ENCODE measurements at places on chromosomes 4 and X.
A peak's percentile ranks its signal among the peaks of the same experiment; 100 is the strongest.

- H3K4me3 ChIP-seq = no peak overlapping the region
- DNase-seq = no peak
- no peaks in the 10 kb centered on the region for H3K4me1 ChIP-seq
- no peaks in the 10 kb centered on the region for H3K36me3 ChIP-seq
Observed at GRCh38 chr4:18366136-18366535, 344.6 kb upstream of the LCORL start.

DNA sequence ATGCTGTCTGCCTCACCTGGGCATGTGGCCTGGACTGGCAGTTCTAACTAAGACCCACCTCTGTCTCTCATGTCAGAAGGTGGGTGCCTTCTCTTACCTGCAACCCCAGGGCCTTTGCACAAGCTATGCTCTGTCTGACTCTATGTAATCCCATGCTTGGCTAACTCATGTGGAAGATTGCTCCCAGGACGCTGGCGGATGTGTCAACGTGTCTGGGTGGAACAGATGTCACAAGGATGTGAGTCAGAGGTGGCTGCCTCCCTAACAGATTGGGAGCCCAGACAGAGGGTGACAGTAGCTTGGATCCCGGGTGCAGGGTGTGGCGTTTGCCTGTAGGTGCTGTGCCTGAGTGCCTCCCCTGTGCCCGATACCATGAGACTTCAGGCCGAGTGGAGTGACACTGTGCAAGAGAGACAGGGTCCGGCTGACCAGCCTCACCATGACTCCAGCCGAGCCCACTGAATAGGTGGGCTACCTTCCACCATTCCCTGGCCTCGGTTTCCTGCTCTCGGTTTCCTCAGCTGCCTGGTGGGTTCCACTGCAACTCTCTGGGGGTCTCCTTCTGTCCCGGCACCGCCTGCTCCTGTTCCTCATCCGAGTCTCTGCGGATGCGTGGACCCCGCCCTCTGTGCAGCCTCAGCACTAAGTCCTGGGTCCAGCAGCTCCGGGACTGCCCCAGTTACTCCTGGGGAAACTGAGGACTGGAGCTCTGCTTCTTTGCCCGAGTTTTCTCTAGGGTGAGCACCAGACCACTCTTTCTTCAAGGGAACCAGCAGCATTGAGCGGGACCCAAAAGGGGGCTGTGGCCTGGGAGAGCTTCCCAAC, 11.0 kb downstream of the SH3BP2 start:
- H3K4me3 ChIP-seq = no peak overlapping the region
- H3K4me1 ChIP-seq = peaks cover 18% of the 10 kb centered on the region

DNA sequence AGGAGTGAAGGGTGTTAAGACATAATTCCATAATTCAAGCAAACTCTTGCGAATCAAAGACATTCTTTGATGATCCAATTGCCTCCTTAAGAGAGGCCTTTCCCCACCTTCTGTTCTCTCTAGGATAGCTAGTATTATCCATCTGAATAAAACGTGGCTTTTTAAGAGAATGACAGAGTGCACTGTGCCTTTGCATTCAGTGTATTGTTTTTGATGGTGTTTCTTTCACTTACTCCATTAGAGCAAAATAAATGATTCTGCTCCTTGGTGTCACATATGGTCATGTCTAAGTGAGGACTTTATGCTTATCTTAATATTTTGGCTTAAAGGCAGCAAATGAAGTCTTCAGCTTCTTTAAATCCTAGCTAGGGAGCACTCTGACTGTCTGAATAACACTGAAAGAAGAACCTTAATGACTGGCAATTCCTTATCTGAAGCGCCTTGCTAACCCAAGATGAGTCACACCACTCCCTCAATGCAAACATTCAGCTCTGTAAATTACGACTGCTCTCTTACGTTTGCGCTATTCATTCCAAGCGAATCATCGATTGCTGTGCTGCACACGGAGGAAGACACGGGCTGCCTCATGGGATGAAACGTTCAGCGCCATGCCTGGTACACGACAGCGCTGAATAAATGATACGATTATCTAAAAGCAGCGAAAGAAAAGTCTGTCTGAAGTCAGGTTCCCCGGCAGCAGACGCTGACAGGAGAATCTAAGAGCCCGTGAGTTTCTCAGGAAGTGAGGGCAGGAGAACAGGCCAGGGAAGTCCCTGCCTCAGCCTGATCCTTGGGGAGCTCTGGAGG, 35.1 kb upstream of the GEMIN8 start:
- H3K4me3 ChIP-seq = no peak overlapping the region
- no peak overlapping the region for H3K27ac ChIP-seq
- H3K4me1 ChIP-seq = no peaks in the 10 kb centered on the region
- no peaks in the 10 kb centered on the region for H3K27me3 ChIP-seq
- H3K36me3 ChIP-seq = no peaks in the 10 kb centered on the region

GRCh38 chrX:45623266-45623665, 422.6 kb upstream of the DIPK2B start:
- H3K4me3 ChIP-seq = no peak overlapping the region
- H3K27me3 ChIP-seq = no peaks in the 10 kb centered on the region
- H3K36me3 ChIP-seq = no peaks in the 10 kb centered on the region

GRCh38 chrX:2960861-2961515, 31.8 kb upstream of the ARSD start:
- no peak for DNase-seq
- no peak overlapping the region for H3K27ac ChIP-seq
- H3K4me3 ChIP-seq = no peak overlapping the region

DNA sequence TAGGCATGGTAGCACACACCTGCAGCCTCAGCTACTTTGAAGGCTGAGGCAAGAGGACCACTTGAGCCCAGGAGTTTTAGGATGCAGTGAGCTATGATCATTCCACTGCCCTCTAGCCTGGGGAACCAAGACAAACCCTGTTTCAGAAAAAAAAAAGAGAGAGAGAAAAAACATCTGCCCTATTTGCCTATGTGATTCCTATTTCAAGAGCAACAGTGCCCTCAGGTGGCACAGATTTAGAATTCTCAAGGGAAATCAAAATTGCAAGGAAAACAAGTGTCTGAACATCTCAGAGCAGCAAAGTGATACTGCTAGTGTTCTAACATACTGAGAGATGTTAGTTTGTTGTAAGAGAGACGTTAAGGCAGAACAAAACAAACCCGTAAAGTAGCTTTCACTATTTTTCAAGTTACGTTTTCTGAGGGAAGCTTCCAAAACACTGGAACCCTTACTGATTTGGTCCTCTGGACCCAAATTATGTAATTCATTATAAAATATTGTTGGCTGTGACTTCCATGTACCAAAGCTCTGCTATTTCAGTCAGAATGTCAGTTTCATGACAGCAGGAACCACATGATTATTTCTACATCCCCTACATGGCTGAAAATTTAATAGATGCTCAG, 7.9 kb downstream of the BDH2 start:
- H3K36me3 ChIP-seq = peaks cover 78% of the 10 kb centered on the region
- DNase-seq = peak; percentile 50
- no peak overlapping the region for H3K4me3 ChIP-seq
- no peak overlapping the region for H3K27ac ChIP-seq

DNA sequence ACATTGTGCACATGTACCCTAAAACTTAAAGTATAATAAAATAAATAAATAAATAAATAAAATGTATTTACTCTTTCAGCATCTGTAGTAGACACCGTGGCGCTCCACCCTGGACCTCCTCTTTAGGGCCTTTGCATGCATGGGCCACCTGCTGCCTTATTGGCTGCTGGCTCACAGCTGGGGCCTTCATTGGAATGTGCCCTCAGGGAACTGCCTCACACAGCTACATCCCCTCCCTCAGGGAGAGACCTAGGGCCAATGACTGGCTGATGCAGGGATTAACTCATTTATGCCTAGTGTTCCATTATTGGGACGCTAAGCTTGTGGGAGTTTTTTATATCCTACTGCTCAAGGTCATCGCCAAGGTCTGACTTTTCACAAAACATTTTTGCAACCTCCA, 302.9 kb upstream of the FTHL17 start:
- no peaks in the 10 kb centered on the region for H3K4me1 ChIP-seq
- no peak for DNase-seq
- no peak overlapping the region for H3K4me3 ChIP-seq

DNA sequence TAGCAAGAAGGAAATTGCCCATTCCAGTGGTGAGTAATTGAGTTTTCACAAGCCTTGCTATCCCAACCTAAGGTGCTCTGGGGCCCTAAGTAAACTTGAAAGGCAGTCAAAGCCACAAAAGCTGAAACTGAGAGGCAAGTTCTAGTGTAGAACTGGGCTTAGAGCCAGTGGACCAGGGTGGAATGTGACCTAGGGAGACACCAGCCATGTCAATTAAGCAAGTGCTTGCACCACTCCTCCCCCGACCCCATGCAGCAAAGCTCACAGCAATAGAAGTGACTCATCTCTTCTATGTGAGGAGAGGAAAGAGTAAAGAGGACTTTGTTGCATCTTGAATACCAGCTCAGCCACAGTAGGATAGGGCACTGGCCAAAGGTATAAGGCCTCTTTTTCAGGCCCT, 486.1 kb upstream of the POU3F4 start:
- no peaks in the 10 kb centered on the region for H3K36me3 ChIP-seq
- no peaks in the 10 kb centered on the region for H3K4me1 ChIP-seq
- no peak overlapping the region for H3K4me3 ChIP-seq
- no peaks in the 10 kb centered on the region for H3K27me3 ChIP-seq
- no peak for DNase-seq
- H3K27ac ChIP-seq = no peak overlapping the region

DNA sequence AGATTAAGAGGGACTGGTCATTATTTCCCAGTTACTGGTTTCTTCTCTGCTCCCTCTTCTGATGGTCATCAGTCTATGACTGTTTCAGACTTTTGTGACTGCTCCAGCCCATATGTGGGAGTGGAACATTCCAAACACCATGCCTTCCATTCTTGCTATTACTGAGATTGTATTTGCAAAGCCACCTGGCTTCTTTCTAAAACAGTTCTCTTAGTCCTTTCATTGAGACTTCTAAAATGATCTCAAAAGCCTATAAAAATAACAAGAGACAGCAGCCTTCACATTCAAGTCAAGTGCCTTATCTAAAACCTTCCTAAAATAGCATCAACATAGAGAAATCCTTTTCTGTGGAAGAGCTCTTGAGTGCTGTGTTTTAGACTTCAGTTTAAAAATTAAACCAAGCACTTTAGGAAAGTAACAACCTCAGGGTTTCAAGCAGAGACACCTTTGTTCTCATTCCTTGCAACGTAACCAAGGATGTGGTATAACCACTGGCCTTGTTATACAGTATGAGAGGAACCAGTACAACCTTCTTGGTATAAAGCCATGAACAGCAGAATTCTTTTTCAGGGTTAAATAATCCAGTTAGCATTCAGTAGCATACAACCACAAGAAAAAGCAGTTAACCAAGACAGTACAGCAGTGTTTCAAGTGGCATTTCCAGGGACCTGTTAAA, 97.1 kb downstream of the NFKB1 start:
- no peak overlapping the region for H3K27ac ChIP-seq
- H3K4me1 ChIP-seq = peaks cover 3% of the 10 kb centered on the region
- H3K4me3 ChIP-seq = no peak overlapping the region
- no peaks in the 10 kb centered on the region for H3K36me3 ChIP-seq
- DNase-seq = no peak

DNA sequence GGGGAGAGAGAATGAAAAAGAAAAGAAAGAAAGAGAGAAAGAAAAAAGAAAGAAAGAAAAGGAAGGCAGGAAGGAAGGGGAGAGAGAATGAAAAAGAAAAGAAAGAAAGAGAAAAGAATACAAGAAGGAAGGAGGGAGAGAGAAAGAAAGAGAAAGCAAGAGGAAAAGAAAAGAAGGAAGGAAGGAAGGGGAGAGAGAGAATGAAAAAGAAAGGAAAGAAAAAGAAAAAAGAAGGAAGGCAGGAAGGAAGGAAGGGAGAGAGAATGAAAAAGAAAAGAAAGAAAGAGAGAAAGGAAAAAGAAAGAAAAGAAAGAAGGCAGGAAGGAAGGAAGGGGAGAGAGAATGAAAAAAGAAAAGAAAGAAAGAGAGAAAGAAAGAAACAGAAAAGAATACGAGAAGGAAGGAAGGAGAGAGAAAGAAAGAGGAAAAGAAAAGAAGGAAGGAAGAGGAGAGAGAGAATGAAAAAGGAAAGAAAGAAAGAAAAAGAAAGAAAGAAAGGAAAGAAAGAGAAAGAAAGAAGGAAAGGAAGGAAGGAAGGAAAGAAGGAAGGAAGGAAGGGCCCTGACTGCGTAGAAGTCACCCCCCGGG, 15.1 kb upstream of the P2RY8 start:
- no peaks in the 10 kb centered on the region for H3K27me3 ChIP-seq
- no peaks in the 10 kb centered on the region for H3K36me3 ChIP-seq
- no peak for DNase-seq
- H3K4me3 ChIP-seq = no peak overlapping the region

DNA sequence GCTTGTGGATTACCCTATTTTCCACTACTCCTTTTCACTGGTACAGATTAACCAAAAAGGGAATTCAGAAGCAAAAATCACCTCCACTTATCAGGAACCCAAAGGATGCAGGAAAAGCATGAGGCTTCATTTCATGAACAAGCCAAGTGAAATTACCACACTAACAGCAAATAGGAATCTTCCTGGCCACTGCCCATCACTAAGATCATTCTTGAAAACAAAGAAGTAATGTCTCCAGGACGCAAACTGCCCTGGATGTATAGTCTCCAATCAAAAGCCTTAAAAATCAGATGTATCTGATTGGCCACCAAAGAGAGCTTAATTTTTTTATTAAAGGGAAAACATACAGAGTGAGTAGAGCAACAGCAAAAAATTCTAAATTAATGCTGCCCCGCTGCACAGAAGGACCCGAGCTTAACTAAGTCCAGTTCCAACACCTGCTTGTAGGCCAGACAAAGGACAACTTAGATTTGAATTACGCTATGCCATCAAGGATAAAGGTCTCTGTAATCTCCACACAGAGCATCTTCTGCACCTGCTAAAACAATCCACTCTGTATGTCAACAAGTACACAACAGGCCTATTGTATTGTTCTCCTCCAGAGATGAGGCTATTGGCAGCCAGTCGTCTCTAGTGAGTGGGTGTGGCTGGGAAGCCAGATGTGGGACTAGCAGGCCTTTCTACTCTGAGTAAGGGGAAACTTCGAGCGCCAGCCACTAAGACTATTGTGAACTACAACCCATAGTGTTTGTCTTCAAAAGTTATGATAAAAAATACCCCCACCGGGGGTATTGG, 12.4 kb downstream of the ZDHHC9 start:
- no peak overlapping the region for H3K4me3 ChIP-seq
- peaks cover 14% of the 10 kb centered on the region for H3K36me3 ChIP-seq
- no peaks in the 10 kb centered on the region for H3K27me3 ChIP-seq
- DNase-seq = no peak
- H3K4me1 ChIP-seq = no peaks in the 10 kb centered on the region

- DNase-seq = no peak
- H3K36me3 ChIP-seq = peaks cover 10% of the 10 kb centered on the region
- no peak overlapping the region for H3K27ac ChIP-seq
- H3K4me1 ChIP-seq = no peaks in the 10 kb centered on the region
- H3K27me3 ChIP-seq = no peaks in the 10 kb centered on the region
Observed at GRCh38 chr4:78829296-78829695, 53.1 kb downstream of the BMP2K start.

DNA sequence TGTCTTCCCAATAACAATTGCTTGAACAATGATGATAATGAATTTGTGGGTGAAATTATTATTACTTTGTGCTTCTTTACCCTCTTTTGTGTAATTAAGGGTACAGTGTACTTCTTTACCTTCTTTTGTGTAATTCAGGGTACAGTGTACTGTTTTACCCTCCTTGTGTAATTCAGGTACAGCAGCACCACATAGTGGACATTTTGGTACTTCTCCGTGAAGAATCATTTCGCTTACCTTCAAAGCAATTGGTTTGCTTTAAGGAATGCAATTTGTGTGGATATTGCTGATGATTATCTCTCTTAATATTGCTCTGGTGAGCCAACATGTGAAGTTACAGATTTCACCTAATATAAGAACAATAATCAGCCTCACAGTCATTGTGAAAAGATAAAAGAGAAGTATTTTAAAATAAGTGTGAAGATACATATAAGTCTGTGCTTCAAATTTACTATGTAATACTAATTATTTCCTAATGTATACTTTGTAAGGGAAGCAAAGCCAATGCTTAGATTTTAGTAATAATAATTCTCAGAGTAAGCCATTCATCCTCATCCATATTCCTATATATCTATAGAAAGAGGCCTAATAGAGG, 27.2 kb upstream of the SEC24B start:
- H3K27me3 ChIP-seq = no peaks in the 10 kb centered on the region
- no peaks in the 10 kb centered on the region for H3K36me3 ChIP-seq
- H3K4me3 ChIP-seq = no peak overlapping the region
